ENCODE measurements at places on chromosomes 3 and 15. TPM values are rescaled to one million over a fixed set of nuclear protein-coding genes. Genes with fewer than 3 reads are reported as not detected.

GRCh38 chr3:152650177-152650576 is 184.8 kb upstream of the P2RY1 start:
- no peak for DNase-seq

GRCh38 chr3:141663993-141664392 is 74.1 kb upstream of the RNF7 start:
- DNase-seq = no peak

- no peak for DNase-seq
These were observed 38.6 kb downstream of the EPHA3 start for GRCh38 chr3:89145995-89146394.

The SOX2 gene
- total RNA-seq = 23.5 TPM

The C3orf85 gene
- not detected for total RNA-seq

Data from glutamatergic neuron (in vitro differentiated cells).